Naive thymus-derived CD4-positive, alpha-beta T cell (primary cell): ENCODE measurements at places on chromosomes 6 and 20. TPM values are rescaled to one million over a fixed set of nuclear protein-coding genes. Genes with fewer than 3 reads are reported as not detected.

DZANK1 gene
- 0.34 TPM for polyA plus RNA-seq

- H3K36me3 ChIP-seq, result no peaks in the 10 kb centered on the region
- H3K27me3 ChIP-seq, result no peaks in the 10 kb centered on the region
- H3K4me1 ChIP-seq, result no peaks in the 10 kb centered on the region
- H3K4me3 ChIP-seq, result no peak overlapping the region
- no peak for DNase-seq
- H3K27ac ChIP-seq, result no peak overlapping the region
Observed at GRCh38 chr6:56079751-56080540, 167.4 kb downstream of the COL21A1 start.

DNA sequence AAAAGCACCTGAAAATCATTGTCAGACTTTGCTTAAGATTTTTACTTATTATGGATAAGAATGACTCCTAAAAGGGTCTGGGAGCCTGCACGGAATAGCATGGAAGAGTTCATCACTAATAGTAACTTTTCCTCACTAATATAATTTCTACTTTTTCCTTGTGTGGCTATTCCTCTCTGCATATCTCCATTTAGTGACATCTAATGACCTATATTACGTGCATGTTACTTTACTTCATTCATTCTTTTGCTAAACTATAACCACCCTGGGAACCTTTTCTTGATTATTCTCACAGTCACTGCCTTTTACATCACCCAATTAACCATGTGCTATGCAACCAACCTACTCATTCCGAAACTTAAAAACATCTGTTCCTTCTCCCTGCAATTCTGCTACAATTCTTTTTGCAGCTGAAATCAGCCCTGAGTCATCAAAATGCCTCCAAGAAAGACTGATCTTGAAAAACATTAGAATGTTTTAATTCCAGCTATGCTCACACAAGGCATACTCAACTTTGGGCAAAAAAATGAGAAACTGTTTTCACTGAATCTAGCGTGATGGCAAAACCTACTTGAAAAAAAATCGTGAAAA lies 313.3 kb downstream of the RNGTT start:
- H3K27ac ChIP-seq, result no peak overlapping the region
- H3K4me3 ChIP-seq, result no peak overlapping the region
- DNase-seq, result no peak
- H3K4me1 ChIP-seq, result no peaks in the 10 kb centered on the region
- no peaks in the 10 kb centered on the region for H3K27me3 ChIP-seq
- H3K36me3 ChIP-seq, result no peaks in the 10 kb centered on the region

DNA sequence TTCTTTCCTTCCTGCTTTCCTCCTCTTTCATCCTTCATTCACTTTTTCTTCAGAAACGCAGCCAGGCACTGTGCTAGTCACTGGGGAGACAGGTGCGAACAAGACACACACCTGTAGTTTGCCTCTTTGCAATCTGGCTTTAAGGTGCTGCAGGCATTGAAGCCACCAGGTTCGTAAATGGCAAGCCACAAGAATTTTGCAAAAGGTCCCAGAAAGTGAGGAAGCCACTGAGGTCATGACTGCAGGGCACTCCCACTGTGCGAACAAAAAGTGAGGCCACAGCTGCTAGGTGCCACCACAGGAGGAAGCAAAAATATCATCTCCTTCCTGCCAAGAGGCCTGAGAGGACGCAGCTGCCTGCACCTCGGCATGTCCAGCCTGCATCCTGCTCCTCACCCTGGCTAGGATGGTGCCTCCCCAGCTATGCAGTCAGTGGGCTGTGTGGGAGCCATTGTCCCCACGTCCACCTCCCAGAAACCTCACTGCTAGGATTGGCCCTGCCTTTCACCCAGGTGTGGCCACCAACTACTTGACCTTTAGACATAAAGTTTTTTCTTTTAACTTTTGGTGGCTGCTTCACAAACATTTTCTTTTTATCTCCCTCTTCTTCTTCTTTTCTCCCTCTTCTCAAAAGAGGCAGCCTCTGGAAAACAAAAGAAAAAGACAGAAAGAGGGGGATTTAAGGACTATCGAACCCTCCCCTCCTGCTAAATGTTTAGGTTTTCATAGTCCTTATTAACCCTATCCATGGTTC lies 230.8 kb downstream of the BCAS1 start:
- peaks cover 68% of the 10 kb centered on the region for H3K4me1 ChIP-seq
- no peaks in the 10 kb centered on the region for H3K27me3 ChIP-seq
- peak overlapping the region; percentile 65 for H3K27ac ChIP-seq
- H3K4me3 ChIP-seq, result no peak overlapping the region

- peaks cover 6% of the 10 kb centered on the region for H3K27me3 ChIP-seq
- no peaks in the 10 kb centered on the region for H3K36me3 ChIP-seq
- H3K4me1 ChIP-seq, result no peaks in the 10 kb centered on the region
- DNase-seq, result no peak
Observed at GRCh38 chr20:662277-663192, 9.5 kb upstream of the SRXN1 start.
